Muscle of back (tissue), 13 donors: ENCODE measurements at places on chromosomes 5 and 9.

- no peak for DNase-seq
Measured at GRCh38 chr5:141495453-141495811, 6.6 kb downstream of the PCDHGC5 start.

DNA sequence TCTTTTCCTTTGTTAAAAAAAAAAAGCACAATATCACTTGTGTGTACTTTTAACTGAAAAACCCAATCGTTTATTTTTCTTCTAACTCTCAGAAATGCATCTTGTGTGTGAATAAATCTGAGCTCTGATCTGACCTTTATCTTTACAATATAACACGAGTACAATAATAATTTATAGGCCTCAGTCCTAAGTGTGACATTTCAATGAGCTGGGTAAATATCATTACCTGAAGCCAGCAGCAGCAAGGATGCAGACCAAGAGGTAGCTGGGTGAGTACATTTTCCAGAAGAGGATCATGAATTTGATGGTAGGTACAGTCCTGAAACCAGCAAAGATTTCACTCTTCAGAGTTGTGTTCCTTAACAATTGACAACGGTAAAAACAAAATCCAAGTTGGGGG is 264.0 kb upstream of the KIF2A start:
- no peak for DNase-seq

DNA sequence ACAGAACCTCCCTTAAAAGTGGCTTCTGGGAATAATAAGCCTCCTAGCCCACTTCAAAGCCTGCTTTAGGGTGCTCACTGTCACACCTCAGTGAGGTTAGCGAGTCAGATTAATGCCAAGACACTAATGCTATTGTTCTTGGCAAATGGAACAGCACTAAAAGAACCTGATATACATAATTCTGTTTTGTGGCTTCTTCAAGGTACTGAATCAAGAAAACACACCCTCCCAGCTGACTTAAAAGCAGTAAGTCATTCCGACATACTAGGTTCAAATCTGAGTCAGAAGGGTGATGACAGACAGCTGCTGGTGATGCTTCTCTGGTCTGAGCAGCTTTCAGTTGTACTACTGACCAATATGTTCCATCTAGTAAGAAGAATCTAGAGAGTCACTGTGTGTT is 121.6 kb downstream of the OXCT1 start:
- no peak for DNase-seq

DNA sequence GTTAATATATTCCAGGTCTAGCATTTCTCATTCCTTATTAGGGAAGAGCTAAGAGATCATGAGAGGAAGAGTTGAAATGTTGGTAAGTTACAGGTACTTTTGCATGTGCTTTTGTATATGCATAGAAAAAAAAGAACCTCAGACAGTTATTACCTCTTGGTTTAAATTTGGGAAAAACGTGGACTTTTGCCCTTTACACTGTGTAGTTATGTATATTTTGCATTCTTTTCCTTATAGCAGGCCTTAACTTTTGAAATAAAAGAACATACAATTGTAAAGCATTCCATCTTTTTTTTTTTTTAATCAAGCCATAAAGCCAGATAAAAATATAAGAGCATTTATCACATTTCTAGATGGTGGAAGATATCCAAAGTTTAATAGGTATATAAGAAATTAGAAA is 61.4 kb downstream of the RIC1 start:
- DNase-seq = no peak

DNA sequence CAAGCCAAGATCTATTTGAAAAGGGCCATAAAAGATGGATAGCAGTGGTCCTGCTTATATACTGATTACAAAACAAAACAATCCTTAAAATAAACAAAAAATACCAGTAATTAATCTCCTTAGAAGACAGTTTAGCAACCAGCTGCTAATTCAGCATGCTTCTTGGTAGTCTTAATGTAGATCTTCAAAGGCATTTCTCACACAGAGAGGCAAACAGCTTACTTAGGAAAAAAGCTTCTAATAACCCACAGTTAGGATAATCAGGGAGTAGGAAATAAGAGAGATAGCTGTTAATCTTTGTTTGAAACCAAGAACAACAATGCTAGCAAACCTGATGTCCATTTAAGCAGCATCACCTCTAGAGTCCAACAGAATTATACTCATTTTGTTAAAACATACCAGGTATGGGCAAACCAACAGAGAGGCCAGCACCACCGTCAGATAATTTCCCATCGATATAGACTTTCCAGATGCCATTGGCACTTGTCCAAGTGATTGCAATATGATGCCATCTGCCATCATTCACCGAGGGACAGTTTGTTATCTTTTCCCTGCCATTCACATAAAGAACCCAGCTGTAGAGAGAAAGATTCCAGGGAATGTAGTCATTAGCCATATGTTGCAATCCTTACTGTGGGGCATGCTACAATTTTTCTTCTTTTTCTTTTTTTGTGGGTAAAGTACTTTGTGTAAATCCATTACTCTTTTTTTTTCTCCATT is 105.6 kb upstream of the TXNDC8 start:
- no peak for DNase-seq

GRCh38 chr5:54455413-54456157 is at the start of gene HSPB3:
Gene HSPB3, plus strand, starts transcription at chr5:54455699. Its CDS starts 91 bp downstream, at chr5:54455790.
- DNase-seq = peak; percentile 54

DNA sequence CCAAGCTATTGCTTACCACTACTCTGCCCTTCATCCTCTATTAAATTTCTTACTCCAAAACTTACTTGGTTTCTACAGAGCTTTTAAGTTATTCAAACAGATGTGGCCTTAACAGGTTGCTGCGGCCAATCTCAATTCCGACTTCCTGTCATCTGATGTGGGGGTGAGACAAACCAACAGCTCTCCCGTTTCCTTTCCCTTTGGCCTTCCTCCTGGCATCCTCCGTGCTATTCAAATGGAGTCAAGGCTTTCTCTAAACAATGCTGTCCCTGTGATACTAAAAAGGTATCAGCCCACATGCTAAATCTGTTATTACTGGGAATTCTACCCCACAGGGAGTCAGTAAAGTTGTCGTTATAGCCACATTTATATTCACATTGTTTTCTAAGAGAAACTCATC is 11.8 kb downstream of the RBM18 start:
- DNase-seq = no peak

- no peak for DNase-seq
Measured at GRCh38 chr5:91443761-91444467, 60.8 kb upstream of the ARRDC3 start.
